ENCODE measurements at places on chromosomes 4 and X.

DNA sequence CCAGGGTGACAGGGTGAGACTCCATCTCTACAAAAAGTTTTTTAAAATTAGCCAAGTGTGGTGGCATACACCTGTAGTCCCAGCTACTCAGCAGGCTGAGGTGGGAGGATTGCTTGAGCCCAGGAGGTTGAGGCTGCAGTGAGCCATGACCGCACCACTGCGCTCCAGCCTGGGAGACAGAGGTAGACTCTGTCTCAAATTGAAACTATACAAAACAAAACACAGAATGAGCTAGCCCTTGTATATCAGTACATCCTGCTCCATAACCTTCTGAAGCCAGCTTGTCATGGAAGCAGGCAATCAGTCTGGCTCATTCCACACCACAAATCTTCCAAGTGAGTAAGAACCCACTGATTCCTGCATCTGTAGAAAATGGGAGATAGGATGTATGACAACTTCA is 49.0 kb downstream of the CD99L2 start:
- DNase-seq: no peak

GRCh38 chr4:25103418-25103817 is 56.8 kb downstream of the SEPSECS start:
- no peak for DNase-seq

GRCh38 chrX:44245733-44246132 is 97.7 kb downstream of the EFHC2 start:
- DNase-seq: no peak

DNA sequence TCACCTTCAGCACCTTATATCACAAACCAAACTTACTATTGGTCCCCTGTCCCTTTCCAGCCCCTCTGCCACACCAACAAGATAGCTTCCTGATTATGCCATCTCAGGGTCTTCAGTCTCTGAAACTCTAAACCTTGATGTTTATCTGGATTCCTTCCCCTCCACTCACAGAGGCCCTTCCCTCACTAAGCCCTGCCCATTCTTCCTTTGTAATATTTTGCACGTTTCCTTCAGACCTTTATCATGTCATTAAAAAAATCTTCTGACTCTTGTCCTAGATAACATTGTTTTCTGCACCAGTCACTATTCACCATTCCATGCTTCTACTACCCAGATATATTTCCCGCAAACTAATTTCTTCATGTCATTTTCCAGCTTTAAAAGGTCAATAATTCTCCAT is 17.7 kb upstream of the CEP135 start:
- DNase-seq: no peak

- no peak for DNase-seq
Observed at GRCh38 chrX:12352922-12353321, 214.6 kb downstream of the FRMPD4 start.

GRCh38 chr4:88549815-88550214 is 26.2 kb upstream of the PYURF start:
- DNase-seq: no peak

- no peak for DNase-seq
Observed at GRCh38 chr4:21792736-21793135, 155.8 kb downstream of the KCNIP4 start.

GRCh38 chr4:123706973-123707372 is 310.4 kb downstream of the SPRY1 start:
- no peak for DNase-seq

DNA sequence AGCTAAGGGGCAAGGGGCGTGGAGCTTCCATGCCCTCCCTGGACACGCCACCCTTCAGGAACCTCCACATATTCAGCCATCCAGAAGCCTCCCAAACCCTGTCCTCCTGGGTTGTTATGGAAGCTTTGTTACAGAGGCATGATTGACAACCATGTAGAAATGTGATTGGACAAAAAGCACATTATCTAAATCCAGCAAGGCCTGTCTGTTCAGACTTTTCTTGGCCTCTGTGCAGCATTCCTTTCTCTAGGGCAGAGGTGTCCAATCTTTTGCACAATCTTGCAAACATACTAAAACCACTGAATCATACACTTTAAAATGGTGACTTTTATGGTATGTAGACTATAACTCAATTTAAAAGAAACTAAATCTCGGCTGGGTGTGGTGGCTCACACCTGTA is 12.7 kb downstream of the STEEP1 start:
- no peak for DNase-seq

DNA sequence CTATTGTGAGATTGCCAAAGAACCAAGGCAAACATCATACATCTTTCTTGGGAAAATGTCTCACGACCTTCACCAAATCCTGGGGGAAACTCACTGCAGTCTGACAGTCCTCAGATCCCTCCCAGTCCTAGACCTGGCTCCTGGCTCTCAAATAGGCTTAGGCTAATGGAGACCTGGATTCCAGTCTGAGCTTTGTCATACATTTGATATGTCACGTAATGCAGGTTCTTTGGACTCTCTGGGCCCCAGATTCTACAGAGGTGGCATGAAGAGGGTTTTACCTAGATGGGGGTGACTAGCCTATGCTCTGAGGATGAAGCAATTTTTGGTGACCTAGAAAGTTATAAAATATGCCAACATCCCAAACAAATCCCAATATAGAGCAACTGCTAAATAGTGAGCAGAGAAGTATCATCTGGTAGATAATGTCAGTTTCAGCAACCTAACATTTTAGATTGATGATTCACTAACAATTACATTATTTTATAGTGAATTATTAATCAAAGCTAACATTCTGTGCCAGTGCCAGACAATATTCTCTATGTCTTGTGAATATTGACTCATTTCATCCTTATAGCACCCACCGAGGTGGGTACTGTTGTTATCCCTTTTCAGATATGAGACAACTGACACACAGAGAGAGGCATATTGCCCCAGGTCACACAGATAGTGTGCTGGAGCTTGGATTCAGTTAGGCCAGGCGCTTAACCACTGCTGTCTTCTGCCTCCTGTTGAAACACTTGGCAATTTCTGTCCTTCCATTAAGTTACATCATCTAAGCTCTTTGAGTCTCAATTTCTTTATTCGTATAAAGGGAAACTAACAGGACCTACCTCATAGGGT is 195.4 kb upstream of the MAMLD1 start:
- no peak for DNase-seq

- no peak for DNase-seq
Observed at GRCh38 chr4:149203256-149204001, 612.2 kb downstream of the IQCM start.

- DNase-seq: no peak
Observed at GRCh38 chr4:7161721-7162214, 30.6 kb upstream of the SORCS2 start.

GRCh38 chr4:183409934-183410333 is 34.5 kb upstream of the CDKN2AIP start:
- DNase-seq: no peak

GRCh38 chr4:125123570-125124109 is 191.1 kb upstream of the FAT4 start:
- DNase-seq: no peak

- no peak for DNase-seq
Observed at GRCh38 chr4:15144249-15144966, 142.1 kb downstream of the CPEB2 start.

- DNase-seq: no peak
Observed at GRCh38 chr4:2485956-2486355, 17.1 kb downstream of the RNF4 start.

GRCh38 chr4:159289682-159290081 is 186.8 kb downstream of the RAPGEF2 start:
- no peak for DNase-seq

GRCh38 chrX:104172121-104172520 is 5.9 kb downstream of the FAM199X start:
- no peak for DNase-seq

GRCh38 chrX:119685225-119686066 is 7.5 kb downstream of the SEPTIN6 start:
- no peak for DNase-seq

GRCh38 chr4:2172161-2172560 is 69.8 kb downstream of the HAUS3 start:
- no peak for DNase-seq

DNA sequence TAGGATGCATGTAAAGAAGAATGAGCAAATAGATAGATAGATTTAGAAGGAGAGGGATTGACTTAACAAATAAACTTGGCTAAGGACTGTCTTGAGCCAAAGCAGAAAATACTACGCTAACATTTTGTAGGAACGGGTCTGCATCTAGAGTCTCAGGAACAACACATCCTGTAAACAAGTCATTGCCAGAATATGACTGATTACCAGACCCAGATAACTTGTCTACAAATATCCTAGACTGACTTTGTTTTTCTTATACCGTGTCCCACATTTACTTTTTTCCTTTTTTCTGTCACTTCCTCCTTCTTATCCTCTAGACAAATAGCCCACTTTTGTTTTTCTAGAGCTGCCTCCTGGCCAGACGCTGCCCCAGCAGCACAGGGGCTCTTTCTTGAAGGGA is 393.6 kb downstream of the PDGFC start:
- DNase-seq: no peak

- no peak for DNase-seq
Observed at GRCh38 chr4:7298619-7299009, 106.3 kb downstream of the SORCS2 start.

DNA sequence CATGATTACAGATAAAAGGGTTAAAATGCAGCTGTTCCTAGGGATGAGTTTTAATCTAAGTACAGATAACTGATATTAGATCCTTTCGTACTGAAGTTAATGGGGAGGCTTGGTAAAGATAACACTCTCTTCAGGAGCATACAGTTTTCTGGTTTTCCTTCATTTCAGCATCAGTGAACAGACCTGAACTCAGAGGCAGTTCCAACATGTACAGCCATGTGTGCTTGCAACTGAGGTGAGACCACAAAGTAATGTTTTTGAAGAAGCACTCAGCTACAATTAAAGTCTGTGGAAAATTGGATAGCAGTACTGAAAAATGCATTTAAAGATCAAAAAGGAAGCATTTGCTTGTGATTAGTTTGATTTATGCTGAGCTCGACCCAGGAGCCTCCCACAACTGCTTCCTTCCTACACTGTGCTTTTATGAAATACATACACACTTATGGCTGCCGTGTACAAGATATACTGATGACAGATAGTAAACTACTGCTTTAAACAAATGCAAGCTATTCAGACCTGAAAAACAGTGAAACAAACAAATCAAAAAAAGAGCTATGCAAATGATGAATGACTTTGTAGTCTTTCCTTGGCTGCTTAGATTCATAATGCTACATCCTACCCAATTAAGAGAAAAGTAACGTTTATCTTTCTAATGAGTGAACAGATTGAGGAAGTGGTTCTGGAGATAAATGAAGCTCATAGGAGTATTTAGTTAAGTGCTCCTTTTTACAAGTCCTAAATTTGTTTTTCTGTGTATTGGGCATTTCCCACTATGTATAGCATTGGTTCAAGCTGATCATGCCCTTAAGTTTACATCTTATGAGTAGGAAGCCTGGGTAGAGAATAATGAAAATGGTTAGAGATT is 68.4 kb downstream of the PDLIM5 start:
- DNase-seq: no peak

- no peak for DNase-seq
Observed at GRCh38 chrX:7272346-7272745, 124.4 kb upstream of the PUDP start.

GRCh38 chr4:5755679-5756078 is 44.7 kb downstream of the EVC start:
- no peak for DNase-seq

Data from HS-27A (cell line).